Mucosa of descending colon (tissue), 3 donors: ENCODE measurements at places on chromosomes 2 and 18.

- DNase-seq, result no peak
These were observed at the start of gene DTNA for GRCh38 chr18:34709750-34710441. DTNA (plus strand) TSS chr18:34710298; CDS start chr18:34755977, 45,679 bp downstream.

DNA sequence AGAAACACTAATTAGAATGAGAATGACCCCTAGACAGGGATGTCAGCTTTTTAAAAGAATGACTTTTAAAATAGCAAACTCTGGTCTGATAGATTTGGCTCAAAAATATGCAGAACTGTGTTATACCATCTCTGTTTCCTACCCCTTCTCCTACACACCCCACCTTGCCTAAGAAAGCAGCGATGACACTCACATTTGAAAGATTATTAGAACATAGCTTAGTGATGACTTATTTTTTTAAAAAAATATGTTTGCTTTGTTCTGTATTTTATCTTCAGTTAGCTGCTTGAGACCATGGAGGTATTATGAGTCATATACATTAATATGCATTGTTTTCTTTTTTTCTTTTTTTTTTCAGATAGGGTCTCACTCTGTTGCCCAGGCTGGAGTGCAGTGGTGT, 176.7 kb upstream of the TPO start:
- DNase-seq, result no peak

GRCh38 chr18:28183418-28184078, 6.6 kb upstream of the CDH2 start:
- DNase-seq, result no peak

- no peak for DNase-seq
These were observed 45.9 kb downstream of the PIKFYVE start for GRCh38 chr2:208311954-208312353.

DNA sequence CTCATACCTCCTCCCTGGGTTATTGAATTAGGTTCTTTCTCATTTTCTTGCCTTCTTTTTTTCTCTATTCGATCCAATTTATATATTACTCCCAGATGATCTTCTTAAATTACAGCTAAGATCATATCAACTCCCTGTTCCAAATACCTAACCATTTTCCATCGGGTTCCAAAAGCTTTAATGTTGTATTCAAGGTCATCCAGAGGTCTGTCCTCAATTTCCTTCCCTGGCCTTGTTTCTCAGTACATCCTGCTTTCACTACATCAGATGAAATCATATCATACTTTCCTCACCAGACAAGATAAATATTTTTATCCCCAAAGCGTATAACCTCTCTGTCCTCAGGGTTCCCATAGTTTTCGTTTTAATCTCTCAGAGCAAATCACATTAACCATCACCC, 36.3 kb upstream of the GREB1L start:
- DNase-seq, result no peak

DNA sequence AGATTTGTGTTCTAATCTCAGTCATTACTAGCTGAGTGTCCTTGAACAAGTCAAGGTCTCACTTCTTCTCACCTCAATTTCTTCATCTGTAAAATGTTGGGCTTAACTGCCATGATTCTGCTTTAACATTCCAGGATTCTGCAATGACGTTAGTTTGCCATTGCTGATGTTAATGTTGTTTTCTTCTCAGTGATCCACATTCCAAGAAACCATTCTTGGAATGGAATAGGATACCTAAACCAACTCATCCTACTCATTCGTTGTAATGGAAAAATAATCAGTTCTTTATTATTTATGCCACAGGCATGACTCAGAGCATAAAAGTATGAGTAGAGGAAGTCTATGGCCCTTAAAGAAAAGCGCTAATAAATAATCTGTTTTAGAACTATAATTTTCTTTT, 140.2 kb upstream of the ETAA1 start:
- no peak for DNase-seq

- no peak for DNase-seq
These were observed 805.7 kb upstream of the FSHR start for GRCh38 chr2:49959961-49960553.

DNA sequence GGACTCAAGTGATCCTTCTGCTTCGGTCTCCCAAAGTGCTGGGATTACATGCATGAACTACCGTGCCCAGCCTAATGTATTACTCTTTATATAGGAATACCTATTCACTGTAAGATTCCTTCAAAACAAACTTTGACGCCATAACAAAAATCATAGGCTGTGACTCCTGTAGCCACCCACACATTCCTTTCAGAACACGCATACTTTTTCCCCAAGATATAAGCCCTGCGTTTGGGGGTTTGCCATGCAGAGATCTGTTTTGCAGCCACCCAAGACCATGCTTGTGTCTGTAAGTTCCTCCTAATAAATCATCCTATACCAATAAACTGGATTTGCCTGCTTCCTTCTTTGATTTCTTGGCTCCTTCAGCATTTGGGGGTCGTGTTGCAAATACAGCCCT, 46.0 kb upstream of the STON1 start:
- no peak for DNase-seq

DNA sequence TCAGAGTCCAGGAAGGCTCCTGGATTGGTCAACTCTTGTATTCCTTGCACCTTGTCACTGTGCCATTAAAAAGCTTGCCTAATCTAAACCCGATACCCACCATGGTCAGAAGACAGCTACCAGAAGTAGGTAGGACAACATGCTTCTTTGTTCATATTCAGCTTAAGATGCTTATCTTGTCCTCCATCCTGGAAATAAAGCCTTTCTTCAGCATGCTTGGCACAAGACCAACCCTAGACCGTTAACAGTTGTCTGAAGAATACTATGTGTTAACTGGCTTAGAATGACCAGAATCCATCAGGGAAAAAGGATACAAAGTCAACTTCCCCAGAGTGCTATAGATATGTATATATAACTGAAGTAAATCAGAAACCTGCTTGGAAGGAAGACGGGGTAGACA, 193.9 kb downstream of the ZRANB3 start:
- no peak for DNase-seq

DNA sequence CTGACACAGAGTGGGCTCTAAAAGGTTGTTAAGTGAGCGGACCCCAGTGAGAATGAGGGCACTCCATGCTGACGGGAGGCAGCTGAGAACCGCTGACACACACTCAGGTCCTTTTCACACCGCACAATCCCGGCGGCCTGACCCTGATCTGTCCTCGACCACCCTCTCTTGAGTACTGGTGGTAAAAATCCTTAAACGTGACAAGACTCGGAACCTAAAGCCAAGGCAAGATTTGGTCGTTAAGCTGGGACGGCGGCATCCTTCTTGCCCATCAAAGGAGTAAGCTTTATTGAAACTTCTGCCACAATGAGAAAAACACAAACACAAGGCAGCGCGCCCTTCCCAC, 569 bp downstream of the TMX3 start:
- no peak for DNase-seq

DNA sequence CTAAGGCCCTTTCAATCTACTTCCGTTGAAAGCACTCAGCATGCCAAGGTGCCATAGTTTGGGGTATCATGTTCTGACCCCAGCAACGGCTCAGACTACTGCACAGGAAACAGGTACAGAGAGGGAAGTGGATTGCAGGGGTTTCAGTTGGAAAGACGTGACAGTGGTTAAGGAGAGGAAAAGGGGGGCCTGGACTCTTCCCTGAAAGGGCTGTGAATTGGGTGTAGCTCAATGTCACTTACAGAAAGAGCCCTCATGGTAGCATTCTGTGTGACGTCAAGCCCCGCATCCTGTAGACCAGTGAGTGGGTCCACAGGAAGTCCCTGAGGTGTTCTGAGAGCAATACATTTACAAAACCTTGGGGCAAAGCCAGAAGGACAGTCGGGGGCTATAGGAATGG, 121.5 kb upstream of the GYPC start:
- no peak for DNase-seq

DNA sequence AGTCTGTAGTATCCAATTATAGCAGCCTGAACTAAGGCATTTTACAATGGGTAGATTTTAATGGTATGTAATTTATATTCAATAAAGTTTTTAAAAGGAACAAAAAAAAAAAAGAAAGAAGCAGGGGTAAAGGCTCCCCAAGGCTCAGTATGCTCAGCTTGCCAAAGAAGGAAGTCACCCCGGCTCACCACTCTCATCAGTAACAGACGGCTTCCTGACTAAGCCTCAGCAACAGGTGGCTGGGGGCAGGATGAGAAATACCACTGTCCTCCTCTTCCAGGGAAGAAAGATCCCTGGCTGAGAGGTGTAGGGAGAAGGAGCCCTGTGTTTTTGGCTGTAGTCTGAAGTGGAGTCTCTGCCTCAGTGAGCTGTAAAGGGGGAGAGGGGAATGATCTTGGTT, 121.2 kb downstream of the ARHGEF4 start:
- DNase-seq, result no peak

DNA sequence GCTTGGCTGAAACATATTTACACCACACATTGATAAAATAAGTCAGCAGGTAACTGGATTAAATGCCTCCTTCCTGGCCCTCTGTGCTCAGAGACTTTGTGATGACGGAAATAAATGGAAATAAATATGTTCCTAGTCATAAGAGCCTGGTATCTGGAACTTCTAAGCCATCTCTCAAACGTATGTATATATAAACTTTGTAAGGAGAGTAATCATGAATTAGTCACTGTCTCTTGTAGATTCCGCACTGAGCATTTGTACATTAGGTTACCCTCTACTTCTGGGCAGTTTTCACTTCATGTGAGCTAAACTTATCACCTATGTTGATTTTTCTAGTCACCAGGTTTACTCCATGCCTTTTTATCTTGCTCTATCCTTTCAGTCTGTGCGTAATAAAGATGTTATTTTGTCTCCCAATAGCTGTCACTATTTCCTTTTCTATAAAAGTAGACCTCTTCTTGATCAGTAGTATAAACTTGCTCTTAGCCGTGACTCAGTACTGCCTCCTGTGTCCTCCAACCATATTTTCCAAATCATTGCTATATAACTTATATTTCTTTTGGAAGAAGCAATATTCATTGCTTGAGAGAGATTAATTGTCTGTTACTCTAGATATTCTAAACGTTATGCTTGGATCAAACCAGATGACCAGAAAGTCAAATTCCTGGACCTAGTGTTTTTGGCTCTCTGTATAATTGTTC, 53.2 kb downstream of the FEZ2 start:
- no peak for DNase-seq

- no peak for DNase-seq
These were observed 1795.7 kb upstream of the PIK3C3 start for GRCh38 chr18:40159141-40160017.

- no peak for DNase-seq
These were observed 36.5 kb downstream of the GKN2 start for GRCh38 chr2:68916226-68916625.

DNA sequence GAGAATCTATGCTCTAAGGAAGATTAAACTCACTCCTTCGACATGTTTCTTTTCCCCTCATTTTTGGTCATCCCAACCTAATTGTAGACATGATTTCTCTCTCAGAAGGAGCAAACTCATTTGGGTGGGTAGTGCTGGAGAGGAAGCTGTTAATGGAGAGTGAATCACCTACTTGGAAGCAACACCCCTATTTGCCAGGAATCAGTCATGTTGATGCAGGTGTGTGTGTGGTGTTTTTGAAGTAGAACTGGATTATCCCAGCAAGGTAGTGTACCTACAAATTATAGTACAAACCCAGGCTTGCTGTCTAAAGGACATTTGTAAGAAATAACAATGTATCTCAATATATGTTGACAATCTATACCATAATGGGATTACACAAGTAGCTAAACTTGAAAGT, 186.4 kb downstream of the EPHA4 start:
- DNase-seq, result no peak

GRCh38 chr2:186784930-186785329, 64.0 kb downstream of the ZSWIM2 start:
- no peak for DNase-seq

DNA sequence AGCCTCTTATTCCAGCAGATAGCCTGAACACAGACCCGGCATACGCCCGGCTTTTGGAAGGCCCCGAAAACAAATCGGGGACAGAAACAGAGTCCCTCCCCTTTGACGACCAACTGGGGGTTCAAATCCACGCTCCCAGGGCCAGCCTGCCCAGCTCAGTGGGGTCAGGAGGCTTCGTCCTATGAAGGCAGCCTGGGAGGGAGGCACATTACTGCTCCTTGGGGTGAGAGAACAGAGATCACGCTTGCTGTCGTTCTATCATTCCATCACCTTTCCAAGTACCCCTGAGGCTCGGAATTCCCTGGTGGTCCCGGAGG, 208.8 kb upstream of the SALL3 start:
- no peak for DNase-seq
